ENCODE measurements at places on chromosomes 11 and 22.

DNA sequence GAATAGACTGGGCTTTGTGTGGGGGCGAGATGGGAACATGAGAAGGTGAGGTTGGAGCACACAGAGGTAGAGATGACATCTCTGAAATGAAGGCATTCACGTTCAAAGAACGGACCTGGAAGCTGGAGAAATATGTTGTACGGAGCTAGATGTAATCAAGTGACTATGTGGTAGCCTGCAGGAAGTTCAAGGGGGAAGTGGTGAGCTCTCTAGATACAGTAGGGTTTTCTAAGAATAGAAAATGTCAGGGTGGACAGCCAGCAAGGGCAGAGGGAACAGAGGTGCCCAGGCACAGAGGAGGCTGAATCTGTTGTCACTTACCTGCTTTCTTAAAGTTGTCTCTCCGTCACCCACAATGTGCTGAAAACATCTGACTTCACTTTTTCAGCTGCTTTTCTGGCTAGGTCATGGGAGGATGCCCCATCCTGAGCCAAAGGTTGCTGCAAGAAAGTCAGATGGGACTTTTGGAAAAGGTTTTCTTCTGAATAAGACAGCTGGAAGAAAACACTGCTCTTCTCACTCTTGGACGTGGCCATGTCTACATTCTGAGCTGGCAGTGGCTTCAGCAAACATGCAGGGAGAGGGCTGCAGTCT, 171.5 kb upstream of the B3GAT1 start:
- DNase-seq: no peak

GRCh38 chr11:69125861-69126260, 29.9 kb upstream of the SMIM38 start:
- DNase-seq: no peak

GRCh38 chr22:39388261-39389011, 11.1 kb upstream of the TAB1 start:
- peak; percentile 87 for DNase-seq

DNA sequence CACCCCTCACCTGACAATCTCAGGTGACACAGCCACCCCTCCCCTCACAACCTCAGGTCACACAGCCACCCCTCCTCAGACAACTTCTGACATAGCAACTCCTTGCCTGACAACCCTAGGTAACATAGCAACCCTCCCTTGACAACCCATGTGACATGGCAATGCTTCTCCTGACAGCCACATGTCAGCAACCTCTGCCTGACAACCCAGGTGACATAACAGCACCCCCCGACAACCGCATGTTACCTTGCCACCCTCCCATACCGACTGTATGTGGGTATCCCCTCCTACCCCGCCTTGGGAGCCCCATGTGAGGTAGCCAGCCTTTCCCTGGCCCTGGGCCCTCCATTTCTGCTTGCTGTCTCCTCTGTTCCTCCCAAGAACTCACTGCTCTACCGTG, 77.7 kb upstream of the B3GAT1 start:
- DNase-seq: no peak

- DNase-seq: no peak
Measured at GRCh38 chr22:28243539-28243938, 324.5 kb upstream of the PITPNB start.

GRCh38 chr22:50722716-50723428, 15.1 kb upstream of the ACR start:
- no peak for DNase-seq

DNA sequence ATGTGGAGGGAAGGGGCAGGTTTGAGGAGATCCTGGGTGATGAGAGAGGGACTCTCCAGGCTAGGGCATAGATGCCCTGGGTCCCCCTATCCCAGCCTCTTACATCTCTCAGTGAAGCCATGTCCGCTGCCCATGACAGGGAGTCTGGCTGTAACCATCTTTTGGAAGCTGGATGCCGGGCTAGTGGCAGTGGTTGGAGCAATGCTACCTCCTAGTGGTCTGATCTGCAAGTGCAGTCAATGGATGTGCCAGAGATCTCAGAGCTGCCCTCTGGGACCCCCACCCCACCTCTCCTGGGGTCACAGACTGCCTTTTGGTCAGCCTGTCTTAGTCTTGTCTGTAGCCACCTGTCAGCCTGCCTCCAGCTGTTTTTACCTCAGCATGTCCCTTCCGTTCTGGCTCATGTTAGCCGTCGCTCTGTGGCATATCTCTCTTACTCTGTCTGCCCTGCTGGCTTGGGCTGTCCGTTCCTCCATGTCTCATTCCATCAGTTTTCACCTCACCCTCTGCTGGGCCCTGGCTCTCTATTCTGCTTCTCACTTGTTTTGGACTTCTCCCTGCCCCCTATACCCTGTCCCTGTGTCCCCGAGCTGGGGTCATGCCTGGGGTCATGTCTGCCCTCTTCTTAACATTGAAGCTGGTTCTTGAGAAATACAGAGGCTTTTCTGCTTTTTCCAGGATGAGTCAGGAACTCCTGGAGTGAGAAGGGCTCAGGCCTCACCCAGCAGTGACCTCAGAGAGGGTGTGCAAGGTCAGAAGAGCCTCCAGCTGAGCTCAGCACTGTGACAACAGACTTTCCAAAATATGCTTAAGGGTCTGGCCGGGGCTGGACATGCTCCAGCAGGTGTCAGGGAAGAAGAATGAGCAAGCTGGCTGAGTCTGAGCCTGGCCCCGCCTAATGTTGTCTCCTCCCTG, 52.0 kb upstream of the THY1 start:
- peak; percentile 81 for DNase-seq

DNA sequence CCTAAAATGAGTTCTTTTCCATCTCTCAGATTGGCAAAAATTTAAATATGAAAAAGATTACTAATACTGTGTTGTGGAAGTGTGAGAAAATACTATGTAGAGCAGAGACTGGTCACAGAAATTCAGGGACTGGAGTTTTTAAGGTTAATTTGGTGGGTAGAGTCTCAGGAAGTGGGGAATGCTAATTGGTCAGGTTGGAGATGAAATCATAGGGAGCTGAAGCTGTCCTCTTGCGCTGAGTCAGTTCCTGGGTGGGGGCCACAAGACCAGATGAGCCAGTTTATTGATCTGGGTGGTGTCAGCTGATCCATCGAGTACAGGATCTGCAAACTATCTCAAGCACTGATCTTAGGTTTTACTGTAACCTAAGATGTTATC, 29.4 kb upstream of the TMEM86A start:
- DNase-seq: no peak

GRCh38 chr11:64665411-64665821, 57.6 kb downstream of the NRXN2 start:
- no peak for DNase-seq

DNA sequence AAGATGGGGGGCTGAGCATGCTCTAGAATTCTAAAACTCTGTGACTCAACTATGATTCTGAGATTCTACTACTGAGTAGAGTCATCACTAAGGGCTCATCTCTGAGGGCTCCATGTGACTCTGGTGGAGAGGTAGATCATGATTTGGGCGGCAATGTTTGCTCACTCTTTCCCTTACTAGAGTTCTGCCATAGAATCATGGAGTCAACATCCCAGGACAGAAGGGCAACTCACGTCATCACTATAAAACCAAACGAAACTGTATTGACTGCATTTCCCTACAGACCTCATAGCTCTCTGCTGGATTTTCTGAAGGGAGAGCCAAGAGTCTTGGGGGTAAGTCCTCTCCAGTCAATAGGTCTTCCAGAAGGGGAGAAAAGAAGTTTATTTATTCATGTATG, at the start of gene MS4A14:
Gene MS4A14, plus strand, starts transcription at position 78 of the 400 bp plus-strand sequence. Its CDS starts 120 bp downstream, at position 198.
- no peak for DNase-seq

DNA sequence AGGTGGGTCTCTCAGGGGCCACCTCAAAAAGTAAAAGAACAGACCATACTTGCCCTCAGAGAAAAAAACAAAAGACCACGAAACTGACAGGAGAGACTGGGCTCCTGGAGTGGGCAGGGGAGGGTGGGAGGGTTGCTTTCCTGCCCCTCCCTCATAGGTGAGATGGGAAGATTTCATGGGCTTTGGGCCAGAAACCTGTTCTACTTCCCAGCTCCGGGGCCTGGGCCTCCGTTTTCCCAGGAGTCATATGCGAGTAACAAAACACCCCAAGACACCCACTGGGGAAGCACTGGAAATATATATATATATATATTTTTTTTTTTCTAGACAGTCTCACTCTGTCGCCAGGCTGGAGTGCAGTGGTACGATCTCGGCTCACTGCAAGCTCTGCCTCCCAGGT, 31.6 kb downstream of the TTLL1 start:
- no peak for DNase-seq

- no peak for DNase-seq
Measured at GRCh38 chr22:29113319-29113718, 40.5 kb downstream of the KREMEN1 start.

GRCh38 chr11:64585150-64585549, 5.9 kb upstream of the SLC22A12 start:
- peak; percentile 17 for DNase-seq

DNA sequence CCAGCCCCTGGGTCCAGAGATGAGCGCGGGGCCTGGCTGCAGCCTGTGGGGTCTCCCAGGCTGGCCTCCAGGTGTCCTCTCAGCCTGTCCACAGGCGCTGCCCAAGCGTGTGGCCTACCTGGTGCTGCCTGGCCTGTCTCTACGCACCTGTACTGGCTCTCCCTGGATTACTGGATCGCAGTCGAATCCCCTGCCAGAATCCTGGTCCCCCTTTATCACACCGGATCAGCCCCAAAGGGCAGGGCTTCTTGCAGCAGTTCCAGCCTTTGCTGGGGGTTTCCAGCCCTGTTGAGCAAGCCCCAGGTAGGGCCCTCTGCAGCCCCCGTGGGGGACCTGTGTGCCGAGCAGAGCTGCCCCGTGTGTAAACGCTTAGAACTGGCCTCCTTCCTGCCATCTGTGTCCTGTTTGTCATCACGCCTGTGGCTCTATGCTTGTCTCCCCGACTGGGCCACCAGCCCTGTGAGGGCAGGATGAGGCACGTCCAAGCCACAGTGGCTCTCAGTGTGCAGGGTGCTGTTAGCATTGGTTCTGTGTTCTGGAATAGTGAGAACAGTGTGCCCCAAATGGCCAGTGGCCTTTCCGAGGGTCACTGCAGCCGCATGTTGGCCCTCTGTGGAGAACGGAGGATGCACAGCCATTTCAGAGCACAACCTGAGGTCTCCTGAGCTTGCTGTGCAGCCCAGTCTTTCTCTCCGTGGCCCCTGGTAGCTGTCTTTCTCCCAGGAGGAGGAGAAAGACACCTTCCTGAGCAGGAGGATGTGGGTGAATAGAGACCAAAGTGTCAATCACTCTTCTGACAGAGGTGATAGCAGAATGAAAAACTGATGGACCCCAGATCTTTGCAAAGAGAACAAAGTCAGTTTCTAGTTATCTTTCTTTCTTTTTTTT, 13.9 kb upstream of the TXNRD2 start:
- no peak for DNase-seq

Measured in suprapubic skin (tissue), 4 donors.